ENCODE measurements at places on chromosomes 16 and 17. TPM values are rescaled to one million over a fixed set of nuclear protein-coding genes. Genes with fewer than 3 reads are reported as not detected.

- no peak for DNase-seq
Measured at GRCh38 chr16:50522324-50522723, 25.9 kb upstream of the NKD1 start.

- no peak for DNase-seq
Measured at GRCh38 chr17:50087912-50088405, 7.2 kb upstream of the PDK2 start.

DNA sequence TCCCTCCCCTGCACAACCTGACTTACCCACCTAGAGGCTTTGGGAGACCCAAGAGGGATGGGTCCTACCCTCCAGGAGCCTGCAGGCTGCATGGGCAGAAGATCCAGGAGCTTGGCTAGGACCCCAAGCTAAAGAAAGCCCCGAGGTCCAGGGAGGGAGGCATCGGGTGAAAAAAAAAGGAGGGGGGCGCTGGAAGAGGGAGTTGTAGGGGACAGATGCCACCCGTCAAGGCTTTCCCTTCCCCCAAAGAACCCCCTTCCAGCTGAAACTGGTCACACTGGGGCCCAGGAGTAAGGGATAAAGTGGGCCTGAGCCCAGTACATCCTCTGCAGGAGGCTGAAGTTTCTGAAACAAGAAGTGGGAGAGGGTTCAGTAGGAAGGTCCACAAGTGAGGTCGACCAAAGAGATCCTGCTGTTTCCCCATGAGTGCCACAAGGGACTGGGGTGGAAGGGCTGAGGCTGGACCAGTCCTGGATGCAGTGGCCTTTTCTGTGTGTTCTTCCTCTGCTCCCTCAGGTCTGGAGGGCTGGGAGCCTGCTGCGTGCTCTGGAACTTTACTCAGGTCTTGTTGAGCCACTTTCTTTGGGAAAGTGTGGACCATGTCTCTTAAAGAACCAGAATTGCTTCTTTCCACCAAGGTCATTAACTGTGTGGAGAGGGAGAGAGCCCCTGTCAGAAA lies 14.2 kb upstream of the CBFB start:
- DNase-seq: peak; percentile 0

- DNase-seq: no peak
Measured at GRCh38 chr17:82350182-82351030, 8.6 kb upstream of the TEX19 start.

DNA sequence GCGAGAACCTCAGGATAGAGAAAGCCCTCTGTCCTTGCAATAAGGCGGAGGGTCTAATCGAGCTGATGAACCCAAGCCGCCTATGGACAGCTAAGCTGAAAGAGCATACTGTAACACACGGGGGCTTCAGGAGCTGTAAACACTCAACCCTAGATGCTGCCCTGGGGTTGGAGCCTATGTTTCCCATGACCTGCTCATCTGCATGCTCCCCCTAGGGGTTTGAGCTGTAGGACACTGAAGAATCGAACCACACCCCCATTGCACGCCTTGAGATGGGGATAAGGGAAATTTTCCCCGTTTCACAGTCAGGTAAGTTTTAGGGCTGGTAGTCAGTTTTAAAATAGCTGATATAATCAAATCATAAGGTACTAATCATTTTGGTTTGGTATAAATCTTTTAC lies 675.6 kb upstream of the CDH8 start:
- no peak for DNase-seq

GRCh38 chr17:48297825-48298224 lies 132.2 kb downstream of the SKAP1 start:
- no peak for DNase-seq

Gene KRT25
- total RNA-seq: not detected

DNA sequence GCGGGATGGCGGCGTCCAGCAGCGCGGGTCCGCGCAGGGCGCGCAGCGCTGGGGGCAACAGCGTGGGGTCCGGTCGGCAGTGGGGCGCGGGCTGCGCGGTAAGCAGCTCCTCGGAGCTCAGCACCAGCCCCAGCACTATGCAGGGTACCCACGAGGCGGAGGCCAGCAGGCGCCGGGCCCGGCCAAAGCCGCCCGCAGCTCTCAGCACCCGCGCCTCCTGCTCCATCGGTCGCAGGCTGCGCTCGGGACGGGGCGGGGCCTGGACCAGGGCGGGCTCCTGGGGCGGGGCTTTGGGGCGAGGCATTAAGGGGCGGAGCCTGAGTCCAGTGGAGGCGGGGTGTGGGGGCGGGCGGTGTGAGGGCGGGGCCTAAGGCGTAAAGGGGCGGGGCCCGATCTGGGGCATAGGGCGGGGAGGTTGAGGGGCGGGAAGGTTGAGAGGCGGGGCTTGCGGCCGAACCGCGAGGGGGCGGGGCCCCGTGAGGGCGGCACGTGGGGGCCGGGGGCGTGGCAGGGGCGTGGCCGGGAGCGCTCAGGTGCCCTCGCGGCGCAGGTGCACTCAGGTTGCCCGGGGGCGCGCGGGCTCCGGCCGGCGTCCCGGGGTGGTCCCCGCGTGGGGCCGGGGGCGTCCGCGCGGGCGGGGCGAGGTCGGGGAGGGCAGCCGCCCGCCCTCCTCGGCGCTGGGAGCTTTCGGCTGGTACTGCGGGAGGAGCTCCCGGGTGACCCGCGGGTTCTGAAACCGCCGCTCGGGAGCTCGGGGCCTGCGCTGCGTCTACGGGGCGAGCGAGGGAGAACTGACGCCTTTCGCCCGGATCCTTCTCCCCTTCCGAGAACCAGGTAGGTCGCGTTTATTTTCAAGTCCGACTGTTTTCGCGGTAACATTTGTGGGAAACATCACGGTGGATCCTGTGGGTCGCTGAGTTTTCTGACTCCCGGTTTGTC lies 1.4 kb upstream of the SLC22A31 start:
- peak; percentile 98 for DNase-seq

DNA sequence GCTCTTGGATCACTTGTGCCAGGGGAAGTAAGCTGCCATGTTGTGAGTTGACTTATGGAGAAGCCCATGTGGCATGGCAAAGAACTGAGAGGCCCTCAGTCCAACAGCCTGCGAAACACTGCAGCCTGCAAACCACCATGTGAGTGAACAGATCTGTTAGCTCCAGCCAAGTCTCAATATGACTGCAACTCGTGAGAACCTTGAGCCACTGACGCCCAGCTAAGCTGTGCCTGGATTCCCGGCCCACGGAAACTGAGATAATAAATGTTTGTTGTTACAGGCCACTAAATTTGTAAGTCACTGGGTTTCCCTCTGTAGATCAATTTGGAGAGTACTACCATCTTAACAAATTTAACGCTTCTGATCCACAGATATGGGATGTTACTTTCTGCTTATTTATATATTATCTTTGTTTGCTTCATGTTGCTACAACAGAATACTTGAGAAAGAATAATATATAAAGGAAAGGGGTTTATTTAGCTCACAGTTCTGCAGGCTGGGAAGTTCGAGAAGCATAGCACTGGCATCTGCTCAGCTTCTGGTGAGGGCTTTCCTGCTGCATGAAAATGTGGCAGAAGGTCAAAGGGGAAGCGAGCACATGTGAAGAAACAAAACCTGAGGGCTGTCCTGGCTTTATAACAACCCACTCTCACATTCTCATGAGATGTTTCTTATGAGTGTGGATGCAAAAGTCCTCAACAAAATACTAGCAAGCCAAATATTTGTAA lies 29.4 kb upstream of the ATP2A3 start:
- DNase-seq: no peak

Gene JUP
- 40.5 TPM for total RNA-seq

GRCh38 chr16:85477801-85478363 lies 135.2 kb upstream of the GSE1 start:
- no peak for DNase-seq

- DNase-seq: no peak
Measured at GRCh38 chr16:2671741-2672140, 10.6 kb upstream of the KCTD5 start.

Gene HS3ST3B1
- total RNA-seq: 2.8 TPM

Gene KRT33A
- not detected for total RNA-seq

Gene KRT20
- total RNA-seq: not detected

GRCh38 chr17:52678211-52678610 lies 519.7 kb upstream of the CA10 start:
- no peak for DNase-seq

GRCh38 chr16:9112166-9112843 lies 20.9 kb downstream of the HAPSTR1 start:
- no peak for DNase-seq

Gene CMTR2
- total RNA-seq: 8.9 TPM

Gene NLE1
- total RNA-seq: 15.5 TPM

DNA sequence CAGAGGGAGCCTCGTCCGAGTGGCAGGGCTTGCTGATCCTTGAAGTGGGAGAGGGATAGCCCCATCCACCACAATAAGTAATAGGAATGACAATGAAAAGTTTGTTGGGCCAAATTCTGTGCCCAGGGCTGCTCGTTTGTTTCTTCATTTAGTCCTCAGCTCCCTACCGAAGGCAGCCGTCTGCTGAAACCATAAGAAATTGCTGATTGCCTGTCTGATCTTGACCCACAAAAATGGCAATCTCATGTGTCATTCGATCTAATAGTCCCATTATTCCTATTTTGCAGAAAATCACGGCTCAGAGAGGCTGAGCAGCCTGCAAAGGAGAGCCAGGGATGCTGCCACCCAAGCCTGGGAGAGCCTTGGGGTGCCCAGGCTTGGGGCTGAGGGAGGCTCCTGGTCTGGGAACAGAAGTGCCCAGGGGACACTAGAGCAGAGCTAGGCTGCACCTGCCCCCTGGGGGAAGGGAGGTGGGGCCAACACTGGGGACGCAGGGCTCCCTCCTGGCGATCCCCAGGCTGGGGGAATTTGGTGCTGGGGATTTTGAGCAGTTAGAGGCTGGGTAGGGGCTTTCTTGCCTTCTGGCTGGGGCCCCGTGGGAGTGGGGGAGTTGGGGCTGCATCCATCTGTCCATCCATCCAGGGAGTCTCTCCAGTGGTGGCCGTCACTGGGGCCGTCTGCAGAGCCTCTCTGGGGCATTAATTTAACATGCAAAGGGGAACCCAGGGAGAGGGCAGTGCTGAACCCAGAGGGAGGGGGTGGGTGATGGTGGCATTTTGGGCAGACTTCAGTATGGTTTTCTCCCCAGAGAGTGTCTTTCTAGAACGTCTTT lies 53.5 kb downstream of the SOCS1 start:
- DNase-seq: no peak

DNA sequence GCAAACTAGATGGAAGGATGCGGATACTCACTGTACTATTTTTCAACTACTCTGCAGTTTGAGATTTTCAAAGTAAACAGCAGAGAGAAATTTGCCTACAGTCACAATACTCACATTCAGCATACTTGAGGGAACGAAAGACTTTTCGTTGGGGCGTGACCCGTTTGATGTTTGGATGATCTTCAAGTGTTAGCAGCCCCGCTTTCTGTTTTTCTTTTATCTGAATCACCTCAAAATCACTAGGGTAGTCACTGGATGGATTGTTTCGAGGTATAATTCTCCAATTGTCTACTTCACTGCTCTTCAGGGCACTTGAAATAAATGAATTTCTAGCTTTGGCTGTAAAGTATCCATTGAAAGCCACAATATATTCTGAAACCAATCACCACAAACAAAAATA lies 17.8 kb downstream of the MBTPS1 start:
- no peak for DNase-seq

- DNase-seq: no peak
Measured at GRCh38 chr16:27966756-27967155, 96.8 kb downstream of the GSG1L start.

Gene LPO
- not detected for total RNA-seq

DNA sequence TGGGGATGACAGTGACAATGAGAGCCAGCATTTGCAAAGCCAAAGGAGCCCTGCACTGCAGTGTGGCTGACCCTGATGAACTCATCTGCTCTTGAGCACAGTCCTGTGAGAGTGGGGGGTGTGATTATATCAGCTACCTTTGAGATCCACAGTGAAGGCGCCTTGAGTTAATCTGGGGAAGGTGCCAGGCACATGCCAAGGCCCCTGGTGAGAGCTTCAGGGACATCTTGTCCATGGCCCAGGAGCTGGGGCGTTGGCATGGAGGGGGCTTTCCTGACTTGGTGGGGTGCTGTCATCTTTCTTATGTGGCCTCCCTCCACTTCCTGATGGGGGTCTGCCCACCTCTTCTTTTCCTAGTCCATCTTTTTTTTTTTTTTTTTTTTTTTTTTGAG lies 86.5 kb downstream of the SNX29 start:
- DNase-seq: no peak

- DNase-seq: peak; percentile 65
Measured at GRCh38 chr17:79042421-79043190, 18.6 kb downstream of the C1QTNF1 start.

- no peak for DNase-seq
Measured at GRCh38 chr17:6507535-6507934, 48.8 kb downstream of the PITPNM3 start.

DNA sequence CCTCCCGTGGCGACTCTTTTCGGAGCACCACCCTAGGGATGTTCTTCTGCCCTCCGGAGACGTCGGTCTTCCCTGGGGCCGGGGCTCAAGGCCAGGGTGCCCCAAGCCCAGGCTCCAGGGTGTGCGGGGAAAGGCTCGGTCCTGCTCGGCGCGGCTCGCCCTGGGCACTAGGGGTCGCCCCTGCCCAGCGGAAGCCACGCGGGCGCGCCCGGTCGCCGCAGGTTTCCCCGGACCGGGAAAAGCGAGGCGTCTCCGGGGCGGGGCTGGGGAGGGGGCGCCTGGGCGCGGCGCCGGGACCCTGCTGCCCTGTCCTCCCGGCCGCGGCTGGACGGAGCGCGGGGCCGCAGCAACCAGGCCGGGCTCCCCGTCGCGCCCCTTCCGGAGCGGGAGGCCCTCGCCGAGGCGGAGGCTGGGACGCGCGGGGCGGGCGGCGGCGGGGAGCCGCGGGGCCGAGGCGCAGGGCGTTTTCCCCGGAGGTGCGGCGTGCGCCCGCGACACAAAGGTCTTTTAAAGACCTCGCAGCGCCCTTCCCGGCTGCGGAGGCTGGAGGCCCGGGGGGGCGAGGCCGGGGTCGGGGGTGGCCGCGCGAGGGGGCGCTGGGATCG lies 76.4 kb downstream of the MRC2 start:
- peak; percentile 76 for DNase-seq

Gene LPCAT2
- total RNA-seq: 9.5 TPM

Gene NACA2
- total RNA-seq: not detected

DNA sequence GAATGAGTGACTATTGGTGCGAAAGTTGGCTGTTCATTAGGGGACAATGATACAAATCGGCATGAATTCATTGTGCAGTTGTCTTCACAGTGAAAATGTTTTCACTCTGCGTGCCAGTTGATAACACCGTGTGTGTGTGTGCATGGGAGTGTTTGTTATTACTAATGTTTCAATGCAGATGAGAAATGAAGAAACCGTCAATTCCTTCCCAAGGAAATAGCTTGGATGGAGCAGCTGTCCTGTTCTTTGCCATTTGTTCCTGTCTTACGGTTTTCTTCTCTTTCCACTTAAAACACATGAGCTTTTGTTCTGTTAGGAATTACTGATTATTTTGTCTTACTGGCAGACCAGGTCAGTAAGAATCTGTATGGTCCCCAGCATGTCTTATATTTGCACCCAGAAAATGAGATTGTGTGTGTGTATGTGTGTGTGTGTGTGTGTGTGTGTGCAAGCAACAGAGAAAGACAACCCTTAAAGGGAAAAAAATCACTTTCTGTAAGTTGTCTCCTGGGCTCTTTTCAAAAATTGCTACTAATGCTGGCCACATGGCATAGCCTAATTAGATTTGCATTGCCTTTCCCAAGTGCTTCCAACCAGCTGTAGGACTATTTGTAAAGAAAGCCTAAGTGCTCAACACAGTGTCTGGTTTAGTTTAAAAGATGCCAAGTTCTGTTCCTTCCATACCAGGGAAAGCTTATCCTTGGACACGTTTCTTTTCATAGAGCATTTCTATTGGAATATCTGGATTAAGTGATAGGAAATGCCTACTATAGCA lies 23.8 kb downstream of the SHISA9 start:
- no peak for DNase-seq

Measured in pancreas (tissue), 10 donors.